ENCODE measurements at places on chromosomes 2 and 18.
A peak's percentile ranks its signal among the peaks of the same experiment; 100 is the strongest.

GRCh38 chr18:63421514-63421913 is 762 bp downstream of the VPS4B start:
- no peak for DNase-seq

- DNase-seq, result no peak
Measured at GRCh38 chr18:57150828-57151227, 3.9 kb downstream of the BOD1L2 start.

DNA sequence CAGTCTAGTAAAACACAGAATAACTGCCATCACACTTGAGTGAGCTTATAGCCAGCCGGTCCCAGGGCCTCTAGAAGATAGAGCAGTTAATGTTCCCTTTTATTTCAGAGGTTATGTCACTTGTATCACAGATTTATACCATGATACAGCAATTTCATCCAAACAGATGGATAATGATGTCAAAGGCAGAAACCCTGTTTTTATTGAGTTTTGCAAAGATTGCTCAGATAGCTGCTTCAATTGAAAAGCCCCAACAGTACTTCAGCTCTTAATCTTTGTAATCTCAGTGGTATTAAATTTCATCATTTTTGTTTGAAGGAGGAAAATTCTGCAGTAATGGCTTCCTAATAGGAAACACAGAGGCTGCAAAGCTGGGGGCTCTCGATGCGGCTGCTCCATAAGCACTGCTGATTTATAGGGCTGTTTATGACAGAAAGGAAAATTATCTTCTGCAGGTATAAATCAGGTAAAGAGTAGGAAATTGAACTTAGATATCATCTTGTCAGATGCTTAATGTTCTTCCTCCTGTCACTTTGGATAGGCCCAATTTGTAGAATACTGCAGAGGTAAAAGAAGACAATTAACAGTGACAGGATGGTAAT is 112.3 kb downstream of the LNPK start:
- DNase-seq, result no peak

DNA sequence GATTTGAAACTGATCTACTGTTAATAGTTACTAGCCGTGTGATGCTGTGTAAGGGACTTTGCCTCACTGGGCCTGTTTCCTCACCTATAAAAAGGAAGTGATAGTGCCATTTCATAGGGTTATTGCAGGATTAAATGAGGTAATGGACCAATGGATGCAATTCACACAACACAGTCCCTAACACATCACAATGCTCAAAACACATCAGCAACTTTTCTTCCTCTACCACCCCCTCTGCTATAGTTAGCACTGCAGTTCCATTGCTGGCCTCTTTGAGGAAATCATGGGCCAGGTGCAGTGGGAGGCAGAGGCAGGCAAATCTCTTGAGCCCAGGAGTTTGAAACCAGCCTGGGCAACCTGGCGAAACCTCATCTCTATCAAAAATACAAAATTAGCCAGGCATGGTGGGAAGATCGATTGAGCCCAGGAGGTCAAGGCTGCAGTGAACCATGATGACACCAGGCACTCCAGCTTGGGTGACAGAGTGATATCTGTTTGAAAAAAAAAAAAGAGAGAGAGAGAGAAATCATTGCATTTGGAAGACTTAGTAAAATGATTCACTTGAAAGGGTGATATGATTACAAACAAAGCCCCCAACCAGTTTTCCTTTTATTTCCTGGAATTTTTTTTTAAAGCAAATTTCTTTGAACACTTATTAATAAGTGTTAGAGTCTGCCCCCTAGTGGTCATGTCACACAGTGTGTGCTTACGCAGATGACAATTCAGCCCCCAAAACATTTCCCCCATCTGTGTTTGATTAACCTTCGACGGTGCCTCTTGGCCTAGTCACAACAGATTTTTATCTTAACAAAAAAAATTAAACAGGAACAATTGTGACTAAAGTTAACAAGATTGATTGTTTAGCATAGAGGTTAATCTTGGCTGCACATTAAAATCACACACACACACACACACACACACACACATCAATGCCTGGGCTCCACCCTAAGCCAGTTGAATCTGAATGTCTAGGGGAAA is 88.6 kb upstream of the BCL11A start:
- DNase-seq, result peak; percentile 45

DNA sequence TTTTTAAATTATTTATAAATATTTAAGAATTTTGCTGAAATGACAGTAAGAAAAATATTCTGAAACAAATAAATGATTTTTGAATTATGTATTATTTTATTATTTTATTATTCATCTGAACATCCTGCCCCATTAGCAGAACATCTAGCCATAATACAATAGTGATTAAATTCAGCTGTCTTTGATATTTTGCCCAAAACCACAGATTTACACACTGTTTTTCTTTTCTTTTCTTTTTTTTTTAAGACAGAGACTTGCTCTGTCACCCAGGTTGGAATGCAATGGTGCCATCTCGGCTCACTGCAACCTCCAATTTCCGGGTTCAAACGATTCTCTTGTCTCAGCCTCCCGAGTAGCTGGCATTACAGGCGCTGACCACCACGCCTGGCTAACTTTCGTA is 1.9 kb upstream of the SCYGR1 start:
- no peak for DNase-seq

GRCh38 chr2:62116983-62117382 is 78.9 kb upstream of the B3GNT2 start:
- DNase-seq, result no peak

DNA sequence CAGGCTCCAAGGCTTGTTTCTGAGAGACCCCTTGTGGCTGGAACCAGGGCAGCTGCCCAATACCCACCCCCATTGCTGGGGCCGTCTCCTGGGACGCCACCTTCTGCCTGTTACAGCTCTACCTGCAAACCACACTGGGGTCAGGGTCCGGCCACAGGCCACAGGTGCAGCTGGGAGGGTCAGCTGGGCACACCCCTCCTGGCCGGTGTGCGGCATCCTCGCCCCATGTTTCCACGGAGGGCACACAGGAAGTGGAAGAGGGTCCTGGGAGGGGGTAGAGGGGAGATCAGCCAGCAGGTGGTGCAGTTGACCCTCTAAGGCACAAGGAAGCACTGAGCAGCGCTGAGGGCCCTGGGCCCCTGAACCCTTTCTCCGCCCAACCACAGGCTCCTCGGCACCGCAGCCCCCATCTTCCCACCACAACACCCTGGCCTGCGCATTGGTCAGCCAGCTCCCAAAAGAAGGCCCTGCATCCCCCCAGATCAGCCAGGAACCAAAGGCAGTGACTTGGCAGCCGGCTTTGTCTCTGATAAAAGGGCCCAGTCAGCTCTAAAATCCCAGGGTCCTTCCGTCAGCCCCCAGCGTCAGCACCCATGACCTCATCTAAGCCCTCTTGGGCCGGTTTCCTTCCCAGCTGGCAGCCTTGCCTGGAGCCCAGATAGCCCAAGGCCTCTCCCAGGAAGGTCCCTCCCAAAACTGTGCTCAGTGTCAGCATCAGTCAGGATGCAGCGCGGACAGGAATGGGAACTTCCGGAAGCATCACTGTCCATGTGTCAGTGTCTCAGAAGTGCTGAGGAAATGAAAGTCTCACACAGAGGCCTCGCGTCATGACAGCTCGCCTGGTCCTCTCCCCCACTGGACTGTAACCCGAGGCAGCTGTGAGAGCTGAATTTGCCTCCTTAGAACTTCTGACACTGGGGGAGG is 1.7 kb downstream of the ERFE start:
- no peak for DNase-seq

GRCh38 chr2:21254170-21254965 is 130.6 kb downstream of the TDRD15 start:
- DNase-seq, result no peak

- DNase-seq, result no peak
Measured at GRCh38 chr2:84078471-84078870, 380.6 kb downstream of the SUCLG1 start.
